ENCODE measurements at places on chromosomes 4 and X.

GRCh38 chr4:76022031-76022430, 1.3 kb downstream of the CXCL10 start:
- no peak for DNase-seq

DNA sequence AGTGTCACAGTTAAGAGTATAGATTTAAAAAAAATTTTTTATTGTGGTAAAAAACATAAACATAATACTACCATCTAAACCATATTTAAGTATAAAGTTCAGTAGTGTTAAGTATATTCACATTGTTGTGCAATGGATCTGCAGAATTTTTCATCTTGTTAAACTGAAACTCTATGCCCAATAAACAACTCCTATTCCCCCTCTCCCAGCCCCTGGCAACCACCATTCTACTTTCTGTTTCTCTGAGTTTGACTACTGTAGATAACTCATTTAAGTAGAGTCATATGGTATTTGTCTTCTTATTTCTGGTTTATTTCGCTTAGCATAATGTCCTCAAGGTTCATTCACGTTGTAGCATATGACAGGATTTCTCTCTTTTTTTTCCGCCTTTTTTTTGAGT, 112.4 kb downstream of the PTTG2 start:
- no peak for DNase-seq

DNA sequence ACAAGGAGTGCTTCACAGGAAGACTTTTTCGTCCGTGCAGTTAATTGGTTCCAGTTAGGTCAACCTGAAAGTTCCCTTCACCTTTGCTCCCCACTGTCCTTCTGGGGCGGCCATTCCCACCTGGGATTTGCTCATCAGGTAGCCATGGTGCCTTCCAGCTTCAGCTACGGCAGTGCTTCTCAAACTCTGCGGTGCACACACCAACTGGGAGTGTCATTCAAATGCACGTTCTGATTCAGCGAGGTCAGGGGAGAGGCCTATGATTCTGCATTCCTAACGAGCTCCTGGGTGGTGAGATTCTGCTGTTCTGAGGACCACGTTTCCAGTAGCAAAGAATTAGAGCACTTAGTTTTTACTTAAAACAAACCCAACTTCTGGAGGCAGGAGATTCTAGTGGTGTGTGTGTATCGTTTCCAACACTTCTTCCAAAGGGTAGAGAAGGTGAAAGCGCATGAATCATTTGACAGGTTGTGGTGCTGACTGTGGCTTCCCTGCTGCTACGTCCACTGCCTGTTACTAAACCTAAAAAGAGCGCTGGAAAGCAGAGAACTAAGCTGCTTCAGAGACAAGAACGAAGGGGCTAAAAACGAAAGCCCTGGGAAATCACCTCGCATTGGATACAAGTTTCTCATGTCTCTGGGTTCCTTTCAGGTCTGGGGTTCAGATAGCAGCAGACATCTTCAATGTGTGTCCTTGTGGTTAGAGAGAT, 4.7 kb upstream of the HELT start:
- DNase-seq, result no peak

DNA sequence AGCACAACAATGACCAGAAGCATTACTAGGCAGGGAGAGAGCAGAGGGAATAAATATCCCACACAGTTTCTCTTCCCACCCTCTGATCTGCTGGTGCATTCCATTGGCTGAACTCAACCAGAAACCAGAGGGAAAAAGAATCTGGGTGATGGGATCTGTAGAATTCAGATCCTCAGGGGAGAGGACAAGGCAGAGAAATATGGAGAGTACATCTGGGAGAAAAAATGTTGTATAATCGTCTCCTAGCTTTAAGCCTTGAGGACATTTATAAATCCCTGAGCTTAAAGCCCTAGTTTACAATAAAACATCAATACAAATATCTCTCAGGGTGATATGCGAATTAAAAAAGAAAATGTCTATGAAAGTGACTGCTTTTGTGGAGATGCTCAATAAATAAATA, 368.1 kb upstream of the MAD2L1 start:
- no peak for DNase-seq

GRCh38 chr4:184598753-184599491, 50.3 kb downstream of the CASP3 start:
- no peak for DNase-seq

- no peak for DNase-seq
These were observed 48.8 kb downstream of the MAP7D2 start for GRCh38 chrX:20067709-20068561.

Measured in stimulated activated CD4-positive, alpha-beta T cell treated with anti-CD3 and anti-CD28 coated beads, TNF-alpha, amount 100 ng/mL, for 4 hours (primary cell).